ENCODE measurements at places on chromosomes 13 and 19. TPM values are rescaled to one million over a fixed set of nuclear protein-coding genes. Genes with fewer than 3 reads are reported as not detected.

Gene PSG5
- total RNA-seq = 20.8 TPM

Gene SLC1A6
- 16.4 TPM for total RNA-seq

Gene NANOS2
- not detected for total RNA-seq

Gene NECTIN2
- total RNA-seq = 97.9 TPM

Gene B3GLCT
- 20.8 TPM for total RNA-seq

Gene LACC1
- 13.0 TPM for total RNA-seq

Gene ERVK3-1
- total RNA-seq = 35.5 TPM

Gene SHC2
- not detected for total RNA-seq

Gene ZNF546
- total RNA-seq = 3.1 TPM

Gene SLC25A30
- 9.1 TPM for total RNA-seq

Gene CEACAM3
- not detected for total RNA-seq

Gene LILRA1
- total RNA-seq = under 0.01 TPM

Gene RGCC
- total RNA-seq = 237 TPM

Gene SPIB
- not detected for total RNA-seq

Gene EDDM13
- total RNA-seq = not detected

Gene PCDH17
- total RNA-seq = 0.43 TPM

Gene ZNF844
- 10.2 TPM for total RNA-seq

Gene GGN
- total RNA-seq = 0.43 TPM

Gene FAM98C
- total RNA-seq = 16.8 TPM

Gene RAB20
- 13.0 TPM for total RNA-seq

Gene CYP2A6
- not detected for total RNA-seq

Gene SPC24
- 31.9 TPM for total RNA-seq

Gene KLF5
- 35.5 TPM for total RNA-seq

Gene DMKN
- 24.3 TPM for total RNA-seq

Gene CA11
- 5.9 TPM for total RNA-seq

Gene ZNF841
- total RNA-seq = 25.5 TPM

Gene LPAR2
- 23.2 TPM for total RNA-seq

Gene CYP2A7
- not detected for total RNA-seq

Gene RPL28
- total RNA-seq = 362 TPM

Gene GDF15
- 1.4 TPM for total RNA-seq

Gene LRRC8E
- 11.8 TPM for total RNA-seq

Gene OVOL3
- total RNA-seq = not detected

Gene FFAR2
- not detected for total RNA-seq

Gene NCAN
- not detected for total RNA-seq

Gene ETFB
- total RNA-seq = 82.1 TPM

Gene NRTN
- total RNA-seq = 0.65 TPM

Gene IGFLR1
- 3.5 TPM for total RNA-seq

Gene LYPD3
- 35.5 TPM for total RNA-seq

Gene SOHLH2
- total RNA-seq = under 0.01 TPM

Gene TUBB4A
- total RNA-seq = not detected

Gene ZNF429
- 10.4 TPM for total RNA-seq

Gene CD22
- total RNA-seq = 1.6 TPM

Gene TMEM38A
- total RNA-seq = 0.65 TPM

Gene ZSCAN4
- total RNA-seq = 0.39 TPM

Gene MRPL4
- total RNA-seq = 31.4 TPM

Gene ZNF729
- total RNA-seq = under 0.01 TPM

Gene ZGLP1
- total RNA-seq = 0.39 TPM
